ENCODE measurements at places on chromosomes 16 and 17.

- DNase-seq: no peak
Observed at GRCh38 chr16:53654946-53655345, 48.7 kb downstream of the RPGRIP1L start.

DNA sequence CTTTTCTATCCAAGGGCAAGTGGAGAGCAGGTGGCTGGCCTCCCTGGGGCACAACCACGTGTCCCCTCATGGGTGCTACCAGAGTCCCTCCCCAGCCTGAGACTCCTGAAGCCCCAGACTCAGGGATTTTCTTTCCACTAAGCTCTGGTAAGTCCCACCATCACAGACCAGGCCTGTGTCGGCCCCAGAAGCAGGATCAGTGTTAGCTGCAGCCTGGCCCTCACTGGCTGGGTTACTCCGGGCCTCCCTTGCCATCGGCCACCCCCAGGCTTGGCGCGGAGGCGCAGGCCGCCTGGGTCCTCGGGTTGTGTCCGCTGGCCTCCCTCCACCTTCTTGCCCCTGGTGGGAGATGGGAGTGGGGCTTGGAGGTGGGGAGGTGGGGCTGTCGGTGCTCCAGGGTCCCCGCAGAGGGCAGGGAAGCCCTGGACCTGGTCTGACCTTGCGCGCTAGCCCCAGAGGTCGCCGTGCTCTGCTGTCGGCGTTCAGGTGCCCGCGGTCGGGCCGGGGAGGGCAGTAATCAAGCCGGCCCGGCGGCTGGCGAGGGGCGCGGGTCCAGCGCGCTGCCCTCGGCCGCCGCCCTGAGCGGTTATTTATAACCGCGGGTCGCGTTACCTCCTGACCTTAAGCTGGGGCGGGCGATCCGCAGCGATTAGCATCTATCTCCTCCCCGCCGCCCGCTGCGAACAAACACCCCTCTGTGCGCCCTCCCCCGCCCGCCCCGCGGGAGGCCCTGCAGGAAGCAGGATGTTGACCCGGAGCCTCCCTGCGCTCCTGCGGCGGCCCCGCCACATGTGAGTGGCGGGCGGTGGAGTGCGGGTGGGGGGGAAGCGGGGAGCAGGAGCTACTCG, 78.1 kb upstream of the TOB1 start:
- peak; percentile 50 for DNase-seq

DNA sequence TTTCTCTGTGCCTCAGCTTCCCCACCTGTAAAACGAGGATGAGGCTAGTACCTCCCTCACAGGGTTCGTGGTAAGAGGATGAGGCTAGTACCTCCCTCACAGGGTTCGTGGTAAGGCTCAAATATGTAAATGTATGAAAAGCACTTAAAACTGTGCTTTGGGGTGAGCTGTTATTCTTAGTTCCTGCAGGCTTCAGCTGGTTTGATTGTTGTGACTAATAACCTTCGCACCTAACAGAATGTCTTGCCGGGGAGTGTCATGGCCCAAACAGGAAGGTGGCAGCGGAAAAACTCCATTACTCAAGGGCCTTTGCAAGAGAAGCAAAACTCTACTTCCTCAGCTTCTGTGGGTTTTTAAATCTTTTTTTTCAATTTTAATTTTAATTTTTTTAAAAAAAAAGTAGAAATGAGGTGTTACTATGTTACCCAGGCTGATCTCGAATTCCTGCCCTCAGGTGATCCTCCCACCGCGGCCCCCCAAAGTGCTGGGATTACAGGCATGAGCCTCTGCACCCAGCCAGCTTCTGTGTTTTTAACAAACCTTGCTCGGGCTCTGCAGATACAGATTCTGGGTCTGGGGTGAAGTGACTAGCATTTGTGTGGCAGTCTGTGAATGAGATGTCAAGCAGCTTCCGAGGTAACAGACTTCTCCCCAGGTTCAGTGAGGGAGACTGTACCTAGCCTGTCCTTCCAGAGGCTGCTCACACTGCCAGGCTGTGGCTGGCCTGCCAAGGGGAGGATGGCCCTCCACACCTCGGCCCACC, 103.0 kb downstream of the RAB11FIP4 start:
- DNase-seq: no peak

GRCh38 chr17:38868817-38869525, 887 bp upstream of the LASP1 start:
- DNase-seq: peak; percentile 90

GRCh38 chr16:29842732-29843346, 20.2 kb downstream of the CDIPT start:
- DNase-seq: no peak

DNA sequence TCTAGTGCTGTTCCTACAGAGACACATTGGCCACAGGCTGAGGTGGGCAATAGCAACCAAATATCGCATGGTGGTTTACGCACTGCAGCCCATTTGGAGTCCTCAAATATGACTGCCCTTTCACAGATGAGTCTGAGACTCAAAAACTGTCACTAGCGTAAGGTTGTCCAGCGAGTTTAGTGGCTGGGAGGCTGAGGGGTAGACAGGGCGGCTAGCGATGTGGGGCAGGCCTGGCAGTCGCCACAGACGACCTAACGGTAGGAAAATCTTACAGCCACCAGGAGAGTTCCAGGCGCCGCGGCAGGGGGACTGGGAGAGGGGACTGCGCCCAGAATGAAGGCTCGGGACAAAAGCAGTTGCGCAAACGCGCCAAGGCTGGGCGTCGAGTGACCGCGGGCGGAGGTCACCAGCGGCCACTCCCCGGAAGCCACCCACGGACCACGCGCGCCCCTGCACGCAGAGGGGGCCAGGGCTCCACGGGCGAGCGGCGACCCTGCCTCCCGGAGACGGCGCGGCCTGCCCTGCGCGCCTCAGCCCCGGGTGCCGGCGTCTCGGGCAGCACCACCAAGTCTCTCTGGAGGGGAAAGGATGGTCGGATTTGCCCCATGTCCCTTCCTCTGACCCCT, 699 bp upstream of the MAP1LC3B start:
- DNase-seq: no peak

DNA sequence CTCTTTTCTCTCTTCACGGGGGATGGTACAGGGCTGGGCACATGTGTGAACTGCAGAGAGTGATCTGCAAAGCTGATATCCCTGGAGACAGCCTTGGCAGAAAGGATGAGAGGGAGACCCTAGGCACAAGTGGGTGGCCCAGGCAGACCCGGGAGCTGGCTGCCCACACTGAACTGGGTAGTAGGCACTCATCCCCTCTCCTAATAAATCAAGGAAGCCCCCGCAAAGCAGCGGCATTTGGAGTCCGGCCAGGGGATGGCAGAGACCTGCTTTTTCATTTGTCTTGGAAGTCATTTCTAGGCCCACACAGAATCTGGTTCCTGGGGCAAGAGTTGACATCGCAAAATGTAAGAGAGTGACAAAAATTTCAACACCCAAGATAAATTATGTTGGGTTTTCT, 3.0 kb upstream of the TFAP4 start:
- DNase-seq: no peak

GRCh38 chr17:19958023-19958422, 19.6 kb downstream of the AKAP10 start:
- DNase-seq: no peak

DNA sequence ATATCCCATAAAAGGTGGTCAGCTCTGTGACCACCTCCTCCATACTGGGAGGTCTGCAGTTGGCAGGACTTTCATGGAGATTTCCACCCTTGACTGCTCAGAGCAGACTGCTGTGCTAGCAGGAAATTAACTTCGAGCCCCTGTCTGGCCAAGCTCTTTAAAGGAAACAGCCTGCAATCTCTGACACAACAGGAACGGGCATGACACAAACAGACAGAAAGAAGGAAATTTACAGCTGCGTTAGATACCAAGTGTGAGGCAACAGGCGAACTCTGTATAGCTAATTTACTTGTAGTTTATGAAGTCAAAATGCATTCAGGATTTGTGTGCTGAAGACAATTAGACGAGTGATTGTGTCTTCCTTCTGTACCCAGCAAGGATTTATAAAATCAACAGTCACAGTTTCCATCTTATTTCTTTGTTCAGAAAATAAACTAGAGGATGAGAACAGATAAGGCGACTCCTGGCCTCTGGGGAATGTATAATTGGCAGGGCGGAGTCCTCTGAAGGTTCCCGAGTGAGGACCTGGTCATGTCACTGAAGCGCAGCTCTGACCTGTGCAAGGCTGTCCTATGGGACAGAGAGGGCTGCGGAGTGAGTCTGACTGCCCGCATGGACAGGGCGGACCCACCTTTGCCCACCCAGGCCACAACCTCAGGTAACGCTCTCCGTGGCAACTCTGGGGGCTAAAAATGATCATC, 16.1 kb downstream of the WIPI1 start:
- DNase-seq: no peak
